Motor neuron (in vitro differentiated cells): ENCODE measurements at places on chromosomes 4 and X. TPM values are rescaled to one million over a fixed set of nuclear protein-coding genes. Genes with fewer than 3 reads are reported as not detected.

- no peak for ATAC-seq
Observed at GRCh38 chr4:106369456-106370060, 980 bp upstream of the GIMD1 start.

GRCh38 chr4:184416913-184417734, 57.2 kb downstream of the IRF2 start:
- ATAC-seq: no peak

GRCh38 chr4:113809311-113809710, 47.8 kb upstream of the CAMK2D start:
- no peak for ATAC-seq

GRCh38 chr4:147863111-147863747, 131.3 kb downstream of the ARHGAP10 start:
- no peak for ATAC-seq

GRCh38 chrX:145840531-145840930, 22.9 kb downstream of the SLITRK2 start:
- ATAC-seq: no peak

DNA sequence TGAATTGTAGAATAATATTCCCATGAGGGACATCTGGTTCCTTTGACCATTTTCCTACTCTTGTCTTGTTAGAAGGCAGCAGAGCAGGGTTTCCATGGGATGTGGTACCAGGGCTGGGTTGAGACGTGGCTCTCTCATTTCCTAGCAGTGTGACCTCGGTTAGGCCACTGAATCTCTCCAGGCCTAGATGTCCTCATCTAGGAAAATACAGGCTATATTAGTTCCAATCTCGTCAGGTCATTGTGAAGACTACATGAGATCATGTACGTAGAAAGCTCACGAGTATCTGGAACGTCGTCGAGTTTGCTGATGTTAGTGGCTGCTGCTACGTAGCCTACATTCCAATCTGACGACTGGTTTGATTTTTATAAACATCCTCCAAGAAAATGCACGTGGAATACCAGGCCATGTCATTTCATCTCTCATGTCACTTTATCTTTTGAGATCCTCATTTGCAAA, 278.2 kb upstream of the GATB start:
- no peak for ATAC-seq

- no peak for ATAC-seq
Observed at GRCh38 chrX:28099166-28099565, 117.9 kb upstream of the DCAF8L1 start.

DNA sequence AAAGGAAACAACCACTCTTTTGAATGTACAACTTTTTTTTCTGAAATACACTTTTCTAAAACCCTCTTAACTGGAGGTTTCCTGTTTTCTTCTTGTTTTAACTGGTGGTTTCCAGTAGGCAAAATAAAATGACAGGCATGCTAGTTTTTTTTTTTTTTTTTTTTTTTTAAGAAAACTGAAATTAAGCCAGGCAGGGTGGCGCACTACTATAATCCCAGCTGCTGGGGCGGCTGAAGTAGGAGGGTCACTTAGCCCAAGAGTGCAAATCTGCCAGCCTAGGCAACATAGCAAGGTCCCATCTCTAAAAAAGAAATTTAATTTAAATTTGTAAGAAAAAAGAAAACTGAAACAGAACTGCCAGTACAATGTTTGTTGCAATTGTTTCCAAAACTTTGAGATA, 44.0 kb downstream of the TMEM144 start:
- no peak for ATAC-seq

DNA sequence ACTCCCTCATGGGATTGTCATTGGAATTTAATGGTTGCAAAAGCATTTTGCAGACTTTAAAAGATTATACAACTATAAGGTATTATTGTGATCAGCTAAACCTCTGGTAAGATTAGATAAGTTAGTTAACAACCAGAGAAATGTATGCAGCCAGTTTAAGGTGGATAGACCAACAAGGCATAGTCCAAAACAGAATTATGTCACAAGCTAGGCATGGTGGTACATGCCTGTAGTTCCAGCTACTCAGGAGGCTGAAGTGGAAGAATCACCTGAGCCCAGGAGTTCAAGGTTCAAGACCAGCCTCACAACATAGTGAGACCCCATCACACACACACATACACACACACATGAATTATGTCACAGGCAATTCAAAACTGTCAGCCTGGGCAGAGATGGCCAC, 54.7 kb upstream of the KLHL13 start:
- ATAC-seq: no peak

GRCh38 chr4:47473141-47473750, 9.7 kb upstream of the COMMD8 start:
- ATAC-seq: no peak

GRCh38 chr4:123870216-123870876, 473.8 kb downstream of the SPRY1 start:
- ATAC-seq: no peak

Gene KIT
- 5.4 and 5.6 TPM in 2 replicates for total RNA-seq
